ENCODE measurements at places on chromosomes 1 and 21. TPM values are rescaled to one million over a fixed set of nuclear protein-coding genes. Genes with fewer than 3 reads are reported as not detected.
A peak's percentile ranks its signal among the peaks of the same experiment; 100 is the strongest.

GRCh38 chr1:12049616-12050015 is 13.5 kb upstream of the TNFRSF8 start:
- no peak overlapping the region for H3K27ac ChIP-seq
- no peak for DNase-seq
- no peaks in the 10 kb centered on the region for H3K36me3 ChIP-seq
- no peak overlapping the region for H3K4me3 ChIP-seq

- H3K4me3 ChIP-seq = no peak overlapping the region
- H3K4me1 ChIP-seq = peaks cover 18% of the 10 kb centered on the region
- peak; percentile 68 for DNase-seq
- peaks cover 8% of the 10 kb centered on the region for H3K27me3 ChIP-seq
- peak overlapping the region; percentile 77 for H3K27ac ChIP-seq
Observed at GRCh38 chr1:160781914-160782689, 13.9 kb upstream of the LY9 start.

DNA sequence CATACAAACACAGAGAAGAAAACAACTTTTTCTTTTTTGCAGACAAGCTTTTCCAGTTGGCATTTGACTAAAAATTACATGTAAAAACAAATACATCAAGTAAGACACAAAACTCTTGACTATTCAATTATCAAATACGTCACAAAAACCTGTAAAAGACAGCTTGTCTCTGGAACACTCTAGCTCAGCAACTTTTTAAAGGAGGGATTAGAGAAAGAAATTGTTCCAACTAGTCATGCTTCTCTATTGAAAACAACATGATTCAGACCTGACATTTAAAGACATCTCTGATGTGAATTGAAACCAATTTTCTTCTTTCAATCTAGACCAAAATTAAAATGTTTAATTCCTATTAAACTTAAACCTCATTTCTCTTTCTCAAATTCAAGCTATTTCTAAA is 30.3 kb downstream of the SMYD3 start:
- peaks cover 3% of the 10 kb centered on the region for H3K36me3 ChIP-seq
- H3K4me3 ChIP-seq = no peak overlapping the region
- H3K27me3 ChIP-seq = no peaks in the 10 kb centered on the region
- peaks cover 17% of the 10 kb centered on the region for H3K4me1 ChIP-seq

GRCh38 chr1:169886931-169887330 is 6.8 kb downstream of the SCYL3 start:
- no peak overlapping the region for H3K27ac ChIP-seq
- H3K27me3 ChIP-seq = no peaks in the 10 kb centered on the region
- H3K4me1 ChIP-seq = peaks cover 33% of the 10 kb centered on the region
- H3K36me3 ChIP-seq = peaks cover 47% of the 10 kb centered on the region
- no peak overlapping the region for H3K4me3 ChIP-seq

- no peaks in the 10 kb centered on the region for H3K36me3 ChIP-seq
- peaks cover 8% of the 10 kb centered on the region for H3K4me1 ChIP-seq
- no peak overlapping the region for H3K27ac ChIP-seq
- H3K27me3 ChIP-seq = peaks cover 8% of the 10 kb centered on the region
Observed at GRCh38 chr1:53112271-53112774, 30.1 kb downstream of the SLC1A7 start.

- no peak overlapping the region for H3K27ac ChIP-seq
- no peaks in the 10 kb centered on the region for H3K36me3 ChIP-seq
- no peak overlapping the region for H3K4me3 ChIP-seq
Observed at GRCh38 chr1:81053826-81054225, 746.9 kb upstream of the ADGRL2 start.

GRCh38 chr1:30880678-30881318 is 27.8 kb downstream of the SDC3 start:
- H3K4me1 ChIP-seq = no peaks in the 10 kb centered on the region
- no peak overlapping the region for H3K27ac ChIP-seq
- H3K4me3 ChIP-seq = no peak overlapping the region
- H3K36me3 ChIP-seq = no peaks in the 10 kb centered on the region
- DNase-seq = no peak

GRCh38 chr1:10084045-10084444 is 51.3 kb downstream of the UBE4B start:
- H3K27me3 ChIP-seq = no peaks in the 10 kb centered on the region
- DNase-seq = no peak
- H3K4me1 ChIP-seq = no peaks in the 10 kb centered on the region
- H3K36me3 ChIP-seq = peaks cover 11% of the 10 kb centered on the region
- H3K4me3 ChIP-seq = no peak overlapping the region

The BCAR3 gene
- total RNA-seq = 1.3 TPM

The CR2 gene
- total RNA-seq = not detected
